ENCODE measurements at places on chromosomes 1 and 21. TPM values are rescaled to one million over a fixed set of nuclear protein-coding genes. Genes with fewer than 3 reads are reported as not detected.

Gene ZNF683
- polyA plus RNA-seq: 0.25 TPM

DNA sequence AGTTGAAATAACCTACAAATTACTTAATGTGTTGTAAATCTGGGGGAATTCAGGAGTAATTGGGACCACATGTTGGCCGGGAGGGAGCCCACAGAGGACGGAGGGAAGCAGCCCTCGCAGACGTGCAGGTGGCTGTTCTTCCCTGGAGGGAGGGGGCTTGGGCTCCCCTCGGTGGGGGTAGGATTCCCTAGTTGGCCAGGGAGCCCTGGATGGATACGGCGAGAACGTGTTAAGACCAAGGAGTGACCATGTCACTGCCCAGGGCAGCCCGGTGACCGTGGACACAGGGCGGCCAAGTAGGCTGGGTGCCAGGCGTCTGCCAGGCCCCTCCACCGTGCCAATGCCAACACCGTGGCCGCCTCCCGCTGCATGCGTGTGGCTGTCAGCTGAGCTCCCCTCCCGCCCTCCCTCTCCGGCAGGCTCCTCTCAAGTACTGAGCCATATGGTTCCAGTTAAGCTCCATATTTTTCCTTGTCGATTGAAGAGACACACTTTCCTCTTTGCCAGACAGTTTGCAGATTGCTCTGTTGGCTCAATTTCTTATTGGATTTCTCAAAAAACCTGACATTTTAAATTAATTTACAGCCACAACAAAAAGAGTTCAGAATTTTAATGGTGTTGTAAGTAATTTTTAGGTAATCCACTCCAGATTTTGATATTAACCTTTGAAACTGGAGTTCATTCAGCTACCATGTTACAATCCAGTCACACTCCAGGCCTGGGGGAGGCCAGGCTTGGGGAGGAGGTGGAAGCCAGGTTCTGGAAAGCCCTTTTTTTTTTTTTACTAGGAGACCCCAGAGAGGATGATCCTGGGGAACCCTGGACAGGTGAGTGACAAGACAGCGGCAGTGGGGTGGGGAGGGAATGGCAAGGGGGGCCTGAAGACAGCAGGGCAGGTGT is 71.2 kb downstream of the CASZ1 start:
- peak; percentile 84 for DNase-seq
- peaks cover 85% of the 10 kb centered on the region for H3K4me1 ChIP-seq
- H3K36me3 ChIP-seq: no peaks in the 10 kb centered on the region
- no peaks in the 10 kb centered on the region for H3K27me3 ChIP-seq

DNA sequence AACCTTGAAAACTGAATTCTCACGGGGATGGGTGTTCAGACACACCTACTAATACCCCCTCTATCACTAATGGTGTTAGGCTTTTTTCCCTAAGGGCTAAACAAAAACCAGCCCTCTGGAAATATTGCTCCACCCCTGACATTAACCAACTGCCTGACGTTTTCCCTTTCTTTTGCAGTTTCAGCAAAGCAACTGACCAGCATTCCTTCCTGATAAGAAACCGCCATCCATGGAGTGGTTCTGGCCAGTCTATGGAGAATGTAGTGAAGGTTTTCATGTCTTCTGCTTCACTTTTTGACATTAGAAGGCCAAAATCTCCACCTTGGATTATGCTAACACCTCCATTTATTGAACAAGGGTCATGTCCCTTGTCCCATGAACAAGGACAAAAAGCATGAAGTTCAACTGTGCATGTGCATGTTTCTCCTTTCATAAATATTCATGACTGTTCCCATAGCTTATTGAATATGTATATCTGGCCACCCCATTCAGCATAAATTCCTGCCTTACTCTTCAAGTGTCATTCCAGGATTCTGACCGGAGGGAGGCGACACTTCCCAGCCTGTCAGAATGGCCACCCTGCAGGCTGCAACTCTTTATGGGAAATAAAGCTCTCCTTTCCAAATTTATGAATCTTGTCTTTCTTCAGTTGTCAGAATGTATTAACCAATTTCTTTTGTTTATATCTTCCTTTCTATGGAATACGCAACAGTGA is 314.3 kb downstream of the HHIPL2 start:
- no peaks in the 10 kb centered on the region for H3K36me3 ChIP-seq
- H3K4me1 ChIP-seq: no peaks in the 10 kb centered on the region
- H3K27me3 ChIP-seq: no peaks in the 10 kb centered on the region

Gene IL19
- not detected for polyA plus RNA-seq

Gene OR14K1
- not detected for polyA plus RNA-seq

DNA sequence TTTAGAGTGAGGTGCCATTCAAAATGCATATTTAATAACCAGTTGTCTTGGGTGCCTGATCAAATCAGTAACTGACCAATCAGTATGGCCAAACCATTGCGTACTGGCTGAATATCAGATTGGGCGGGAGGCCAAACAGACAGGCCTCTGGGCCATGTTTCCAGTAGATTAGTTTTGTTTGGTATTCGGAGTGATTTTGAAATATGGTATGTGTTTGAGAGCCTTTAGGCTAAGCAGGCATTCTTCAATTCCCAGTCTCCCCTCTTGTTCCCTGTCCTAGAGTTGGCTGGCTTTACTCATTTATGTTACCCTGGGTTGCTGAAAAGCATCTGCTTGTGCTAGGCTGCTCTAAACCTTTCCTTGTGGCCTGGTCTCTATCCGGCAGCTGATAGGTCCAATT is 80.1 kb downstream of the BACH1 start:
- peak; percentile 34 for DNase-seq
- no peak overlapping the region for H3K4me3 ChIP-seq
- H3K4me1 ChIP-seq: peaks cover 15% of the 10 kb centered on the region
- no peaks in the 10 kb centered on the region for H3K27me3 ChIP-seq

DNA sequence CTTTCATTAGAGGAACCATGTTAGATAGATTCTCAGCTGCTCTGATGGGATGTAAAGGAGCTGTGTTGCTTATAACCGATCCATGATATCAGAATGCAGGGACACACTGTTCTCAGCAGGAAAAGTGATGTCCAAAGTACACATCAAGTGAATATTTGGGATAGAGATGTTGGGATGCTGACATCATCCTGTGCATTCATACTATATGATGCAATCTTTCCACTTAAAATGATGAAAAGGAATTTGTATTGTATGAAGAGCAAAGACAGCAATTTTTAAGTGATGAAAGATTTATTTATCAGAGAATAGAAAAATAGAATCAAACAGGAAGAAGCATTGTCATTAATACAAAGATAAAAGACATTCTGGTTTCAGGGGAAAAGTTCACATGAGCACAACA is 110.1 kb downstream of the ERG start:
- H3K27ac ChIP-seq: no peak overlapping the region
- H3K4me1 ChIP-seq: no peaks in the 10 kb centered on the region
- no peaks in the 10 kb centered on the region for H3K27me3 ChIP-seq
- no peaks in the 10 kb centered on the region for H3K36me3 ChIP-seq
- H3K4me3 ChIP-seq: no peak overlapping the region
- no peak for DNase-seq

GRCh38 chr1:179155615-179156014 is 73.7 kb downstream of the TOR3A start:
- H3K4me3 ChIP-seq: no peak overlapping the region
- no peak overlapping the region for H3K27ac ChIP-seq
- no peak for DNase-seq
- H3K27me3 ChIP-seq: no peaks in the 10 kb centered on the region
- peaks cover 36% of the 10 kb centered on the region for H3K4me1 ChIP-seq
- no peaks in the 10 kb centered on the region for H3K36me3 ChIP-seq

Gene UBQLN4
- 20.6 TPM for polyA plus RNA-seq

DNA sequence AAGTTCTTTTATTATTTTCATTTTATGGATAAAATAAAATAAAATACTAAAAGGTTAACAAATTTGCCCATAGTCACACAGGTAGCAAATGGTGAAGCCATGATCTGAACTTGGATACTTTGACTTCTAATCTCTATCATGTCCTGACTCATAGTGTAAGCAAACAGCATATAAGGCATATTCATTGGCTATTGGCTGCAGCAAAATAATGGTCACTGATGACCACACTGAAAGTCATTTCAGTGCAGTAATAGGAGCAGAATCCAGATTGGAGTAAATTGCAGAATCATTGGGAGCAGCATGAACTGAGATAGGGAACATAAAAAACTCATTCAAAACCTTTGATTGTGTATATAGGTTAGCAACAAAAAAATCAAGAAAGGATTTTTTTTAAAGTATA is 262.9 kb downstream of the PLA2G4A start:
- no peaks in the 10 kb centered on the region for H3K4me1 ChIP-seq
- H3K27me3 ChIP-seq: no peaks in the 10 kb centered on the region
- H3K4me3 ChIP-seq: no peak overlapping the region
- DNase-seq: no peak
- H3K27ac ChIP-seq: no peak overlapping the region
- H3K36me3 ChIP-seq: no peaks in the 10 kb centered on the region
